Activated CD4-positive, alpha-beta memory T cell treated with anti-CD3 and anti-CD28 coated beads, Interleukin-2, amount 10 ng/mL, durations not matched to agents 7 days and 5 days (primary cell): ENCODE measurements at places on chromosomes 4 and X.

DNA sequence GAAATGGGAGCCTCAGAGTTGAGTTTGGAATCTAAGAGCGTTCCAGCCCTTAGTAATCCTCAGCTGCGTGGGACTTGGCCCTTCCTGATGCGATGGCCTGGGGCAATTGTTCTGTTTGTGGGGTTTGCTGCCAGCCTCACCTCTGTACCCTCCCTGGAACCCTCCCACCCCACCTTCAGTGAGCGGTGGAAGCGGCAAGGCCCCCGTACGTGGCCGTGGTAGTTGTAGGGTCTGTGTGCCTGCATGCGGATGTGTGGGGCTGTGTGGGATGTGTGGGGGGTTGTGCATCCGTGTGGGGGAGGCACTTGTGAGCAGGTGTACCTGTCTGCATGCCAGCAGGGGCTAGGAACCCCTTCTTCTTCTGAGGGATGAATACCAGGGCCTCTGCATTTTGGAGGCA is 65.4 kb upstream of the ADRA2C start:
- peaks cover 3% of the 10 kb centered on the region for H3K27me3 ChIP-seq
- no peaks in the 10 kb centered on the region for H3K4me1 ChIP-seq
- no peak overlapping the region for H3K4me3 ChIP-seq
- H3K27ac ChIP-seq: no peak overlapping the region

GRCh38 chrX:72526534-72527508 is 45.8 kb downstream of the HDAC8 start:
- peaks cover 21% of the 10 kb centered on the region for H3K4me1 ChIP-seq
- no peak overlapping the region for H3K27ac ChIP-seq
- no peaks in the 10 kb centered on the region for H3K27me3 ChIP-seq
- peaks cover 15% of the 10 kb centered on the region for H3K36me3 ChIP-seq

DNA sequence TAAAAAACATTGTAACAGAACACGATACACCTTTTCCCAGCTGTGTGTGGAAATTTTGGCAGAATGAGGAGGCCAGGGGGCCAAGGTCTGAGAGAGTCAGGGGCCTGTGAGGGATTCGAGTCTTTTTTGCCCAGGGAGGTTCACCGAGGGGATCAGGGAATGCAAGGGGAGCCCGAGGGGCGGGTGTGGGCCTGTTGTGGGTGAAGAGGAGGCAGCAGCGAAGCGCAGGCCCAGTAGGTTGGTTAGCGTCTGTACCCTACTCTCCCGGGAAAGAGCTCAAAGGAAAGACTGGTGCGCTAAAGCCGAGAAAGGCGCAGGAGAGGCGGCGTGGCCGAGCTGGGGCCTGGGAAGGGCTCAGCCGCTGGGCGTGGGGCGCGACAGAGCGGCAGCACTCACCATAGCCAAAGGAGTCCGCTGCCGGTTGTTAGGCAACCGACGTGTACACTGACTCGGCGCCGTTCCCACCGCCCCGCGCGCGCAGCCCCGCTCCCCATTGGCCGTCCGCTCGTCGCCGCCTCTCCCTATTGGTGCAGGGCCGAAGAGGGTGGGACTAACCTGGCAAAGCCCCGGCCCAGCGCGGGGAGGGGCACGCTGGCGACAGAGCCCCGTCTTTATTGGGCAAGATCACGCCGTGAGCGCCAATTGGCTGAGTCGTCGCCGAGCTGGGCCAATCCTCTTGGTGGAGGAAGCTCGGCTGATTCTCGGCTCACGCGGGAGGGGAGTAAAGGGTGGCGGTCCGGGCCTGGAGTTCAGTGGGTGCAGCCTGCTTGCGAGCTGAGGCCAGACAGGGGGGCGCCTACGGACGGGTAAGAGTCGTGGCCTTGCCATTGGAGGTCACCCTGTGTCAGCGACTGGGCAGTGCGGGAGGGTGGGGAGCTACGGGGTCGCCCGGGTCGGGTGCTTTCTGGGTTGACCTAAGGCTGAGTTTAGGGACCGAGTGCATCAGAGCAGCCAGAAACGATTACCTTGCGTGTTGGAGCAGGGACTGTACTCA is at the start of the genes CETN2 and NSDHL:
CETN2 (minus strand) TSS at position 446 of the 994 bp plus-strand sequence; CDS start at position 399, 47 bp downstream.
NSDHL (plus strand) TSS at position 752 of the 994 bp plus-strand sequence. CDS start 15,262 bp downstream, outside the sequence.
- peak; percentile 95 for DNase-seq
- peak within 1 kb of the TSS; percentile 74 for H3K27ac ChIP-seq
- H3K36me3 ChIP-seq: peaks cover 19% of the 10 kb centered on the region
- no peaks in the 10 kb centered on the region for H3K27me3 ChIP-seq
- H3K4me1 ChIP-seq: peaks cover 22% of the 10 kb centered on the region

DNA sequence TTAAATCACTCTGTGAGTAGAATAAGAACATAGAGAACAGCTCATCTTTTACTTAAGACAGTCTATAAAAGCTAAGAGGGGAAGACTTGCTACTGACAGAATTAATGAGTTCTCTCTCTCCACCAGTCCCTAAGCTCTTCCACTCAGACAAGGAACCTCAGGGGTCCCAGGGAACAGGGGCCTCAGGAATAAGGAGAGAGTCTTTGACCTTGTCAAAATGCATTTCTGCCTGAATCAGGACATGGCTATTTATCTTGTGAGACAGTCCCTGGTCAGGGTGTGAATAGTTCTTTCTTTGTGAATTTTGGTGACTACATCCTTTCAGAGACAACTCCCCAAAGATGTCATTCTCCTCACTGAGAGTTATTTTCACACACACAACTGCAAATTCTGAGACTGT is 218.7 kb upstream of the HS3ST1 start:
- no peaks in the 10 kb centered on the region for H3K36me3 ChIP-seq
- DNase-seq: no peak
- no peak overlapping the region for H3K27ac ChIP-seq
- no peak overlapping the region for H3K4me3 ChIP-seq
- H3K4me1 ChIP-seq: no peaks in the 10 kb centered on the region
- peaks cover 4% of the 10 kb centered on the region for H3K27me3 ChIP-seq

GRCh38 chr4:80492761-80493160 is 157.2 kb downstream of the CFAP299 start:
- no peak overlapping the region for H3K4me3 ChIP-seq
- DNase-seq: peak; percentile 75
- H3K27me3 ChIP-seq: no peaks in the 10 kb centered on the region
- H3K36me3 ChIP-seq: peaks cover 20% of the 10 kb centered on the region
- H3K4me1 ChIP-seq: peaks cover 25% of the 10 kb centered on the region

- no peak overlapping the region for H3K27ac ChIP-seq
- no peaks in the 10 kb centered on the region for H3K36me3 ChIP-seq
- H3K4me3 ChIP-seq: no peak overlapping the region
Measured at GRCh38 chrX:124497386-124497785, 151.0 kb downstream of the SH2D1A start.

DNA sequence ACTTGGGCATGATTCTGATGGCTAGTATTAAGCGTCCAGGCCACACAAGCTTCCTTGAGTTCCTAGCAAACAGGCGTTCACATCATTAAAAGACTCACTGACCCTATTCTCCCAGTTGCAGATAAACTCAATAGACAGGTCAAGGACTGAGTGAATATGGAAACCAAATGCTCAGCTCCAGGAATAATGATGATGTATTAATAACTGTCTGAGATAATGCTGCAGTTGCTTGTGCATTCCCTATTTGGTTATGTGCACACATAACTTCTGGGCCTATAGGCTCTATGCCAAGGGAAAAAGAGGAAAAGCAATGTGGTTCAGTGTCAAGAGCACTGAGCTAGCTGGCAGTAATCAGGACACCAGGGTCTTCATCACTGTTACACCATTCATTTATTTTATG is 3.5 kb downstream of the RAB9B start:
- peaks cover 7% of the 10 kb centered on the region for H3K27me3 ChIP-seq
- no peak overlapping the region for H3K27ac ChIP-seq
- no peak overlapping the region for H3K4me3 ChIP-seq
- H3K36me3 ChIP-seq: no peaks in the 10 kb centered on the region
- no peak for DNase-seq

GRCh38 chr4:82626251-82626868 is 64.6 kb upstream of the TMEM150C start:
- no peaks in the 10 kb centered on the region for H3K4me1 ChIP-seq
- H3K27me3 ChIP-seq: no peaks in the 10 kb centered on the region
- H3K4me3 ChIP-seq: no peak overlapping the region
- no peaks in the 10 kb centered on the region for H3K36me3 ChIP-seq
- DNase-seq: no peak

- peaks cover 70% of the 10 kb centered on the region for H3K36me3 ChIP-seq
- peak overlapping the region; percentile 70 for H3K4me3 ChIP-seq
- H3K4me1 ChIP-seq: peaks cover 42% of the 10 kb centered on the region
- H3K27me3 ChIP-seq: no peaks in the 10 kb centered on the region
Measured at GRCh38 chr4:4269856-4270255, 20.1 kb downstream of the LYAR start.

- no peak for DNase-seq
- no peak overlapping the region for H3K27ac ChIP-seq
- no peak overlapping the region for H3K4me3 ChIP-seq
- H3K36me3 ChIP-seq: peaks cover 4% of the 10 kb centered on the region
Measured at GRCh38 chrX:78665342-78665741, 6.2 kb upstream of the RTL3 start.

DNA sequence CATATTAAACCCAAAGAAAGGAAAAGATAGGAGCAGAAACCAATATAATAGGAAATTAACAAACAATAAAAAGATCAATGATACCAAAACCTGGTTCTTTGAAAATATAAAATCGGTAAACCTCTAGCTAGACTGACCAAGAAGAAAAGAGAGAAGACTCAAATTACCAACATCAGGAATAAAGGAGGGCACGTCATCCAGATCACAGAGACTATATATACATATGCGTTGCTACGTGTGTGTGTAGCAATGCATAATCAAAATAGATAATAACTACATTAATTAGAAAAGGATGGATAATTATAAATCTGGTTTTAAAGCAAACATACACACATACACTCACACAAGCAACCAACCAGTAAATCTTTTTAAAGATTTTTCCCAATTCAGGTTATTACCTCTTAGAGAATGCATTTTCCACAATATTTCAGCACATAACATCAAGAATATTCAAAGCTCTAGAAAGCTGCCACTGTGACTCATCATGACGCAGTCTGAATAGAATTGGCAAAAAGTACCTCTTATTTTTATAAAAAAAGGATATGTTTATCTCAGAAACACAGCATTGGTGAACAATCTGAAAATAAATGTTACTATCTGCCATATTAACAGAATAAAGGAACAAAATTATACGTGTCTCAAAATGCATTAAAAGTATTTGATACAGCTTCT is 41.4 kb upstream of the USP9X start:
- H3K4me3 ChIP-seq: no peak overlapping the region
- no peaks in the 10 kb centered on the region for H3K36me3 ChIP-seq
- H3K27me3 ChIP-seq: peaks cover 2% of the 10 kb centered on the region
- no peak overlapping the region for H3K27ac ChIP-seq

- no peak overlapping the region for H3K4me3 ChIP-seq
- no peaks in the 10 kb centered on the region for H3K27me3 ChIP-seq
- no peak overlapping the region for H3K27ac ChIP-seq
- no peak for DNase-seq
- H3K36me3 ChIP-seq: no peaks in the 10 kb centered on the region
Measured at GRCh38 chrX:111467896-111468295, 43.5 kb upstream of the SERTM2 start.

GRCh38 chr4:113759696-113760093 is 1.8 kb downstream of the CAMK2D start:
- H3K4me3 ChIP-seq: peak overlapping the region; percentile 83
- peaks cover 47% of the 10 kb centered on the region for H3K4me1 ChIP-seq
- no peaks in the 10 kb centered on the region for H3K27me3 ChIP-seq
- DNase-seq: no peak
- peak overlapping the region; percentile 100 for H3K27ac ChIP-seq

- no peak overlapping the region for H3K27ac ChIP-seq
- H3K36me3 ChIP-seq: peaks cover 6% of the 10 kb centered on the region
- peaks cover 8% of the 10 kb centered on the region for H3K4me1 ChIP-seq
- H3K4me3 ChIP-seq: no peak overlapping the region
- no peaks in the 10 kb centered on the region for H3K27me3 ChIP-seq
Measured at GRCh38 chrX:46648660-46649059, 75.1 kb downstream of the CHST7 start.

GRCh38 chrX:87846956-87847355 is 329.4 kb downstream of the KLHL4 start:
- DNase-seq: no peak
- H3K36me3 ChIP-seq: no peaks in the 10 kb centered on the region
- H3K27ac ChIP-seq: no peak overlapping the region

- H3K27ac ChIP-seq: no peak overlapping the region
- no peaks in the 10 kb centered on the region for H3K36me3 ChIP-seq
- DNase-seq: no peak
- H3K4me1 ChIP-seq: peaks cover 11% of the 10 kb centered on the region
- no peaks in the 10 kb centered on the region for H3K27me3 ChIP-seq
- no peak overlapping the region for H3K4me3 ChIP-seq
Measured at GRCh38 chrX:65643531-65644052, 23.9 kb upstream of the MSN start.

GRCh38 chrX:2549876-2550275 is 49.1 kb upstream of the DHRSX start:
- no peak for DNase-seq
- no peak overlapping the region for H3K27ac ChIP-seq
- no peaks in the 10 kb centered on the region for H3K27me3 ChIP-seq
- H3K36me3 ChIP-seq: no peaks in the 10 kb centered on the region
- H3K4me1 ChIP-seq: no peaks in the 10 kb centered on the region

DNA sequence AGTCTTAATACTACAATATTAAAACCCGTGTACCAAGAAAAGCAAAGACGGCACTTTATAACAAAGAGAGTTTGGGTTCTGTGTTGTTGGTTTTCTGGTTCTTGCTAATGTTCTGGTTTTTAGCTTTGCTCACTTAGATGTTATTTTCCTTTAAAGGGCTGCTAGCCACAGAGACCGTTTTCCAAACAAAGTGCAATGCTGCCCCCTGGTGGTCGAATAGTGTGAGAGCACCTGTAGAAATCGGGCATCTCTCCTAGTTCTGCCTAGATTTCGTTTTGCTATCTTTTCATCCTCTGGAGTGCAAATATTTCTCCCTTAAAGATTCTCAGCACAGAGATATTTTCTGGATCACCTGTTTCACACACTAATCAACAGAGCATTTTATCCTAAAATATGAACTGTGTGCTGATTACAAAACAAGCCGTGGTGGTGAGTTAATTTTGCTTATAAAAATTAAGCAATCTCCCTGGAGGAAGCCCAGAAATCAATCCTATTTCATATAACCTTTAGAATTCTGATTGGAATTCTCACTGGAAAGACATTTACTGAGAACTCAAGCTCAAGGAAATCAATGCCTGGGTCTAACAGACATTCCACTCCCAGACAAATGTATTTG is 334.5 kb upstream of the NOCT start:
- no peaks in the 10 kb centered on the region for H3K4me1 ChIP-seq
- DNase-seq: peak; percentile 71
- H3K27ac ChIP-seq: no peak overlapping the region
- no peaks in the 10 kb centered on the region for H3K36me3 ChIP-seq

GRCh38 chr4:125444166-125444565 is 129.4 kb downstream of the FAT4 start:
- no peaks in the 10 kb centered on the region for H3K4me1 ChIP-seq
- DNase-seq: no peak
- H3K27me3 ChIP-seq: no peaks in the 10 kb centered on the region
- H3K36me3 ChIP-seq: no peaks in the 10 kb centered on the region

DNA sequence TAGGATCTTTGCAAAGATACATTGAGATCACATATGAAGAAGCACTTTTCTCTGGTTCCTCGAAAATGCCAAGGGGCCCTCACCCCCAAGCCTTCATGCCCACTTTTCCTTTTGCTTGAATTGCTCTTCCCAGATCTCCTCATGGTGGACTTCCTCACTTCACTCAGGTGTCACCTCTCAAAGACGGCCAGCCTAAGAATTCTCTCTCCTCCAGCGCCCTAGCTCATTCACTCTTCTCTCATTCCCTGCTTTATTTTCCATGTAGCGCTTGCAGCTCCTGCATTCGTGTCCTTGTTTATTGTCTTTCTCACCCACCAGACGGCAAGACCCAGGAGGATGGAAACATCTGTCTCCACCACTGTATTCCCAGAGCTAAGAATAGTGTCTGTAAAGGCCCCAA is 32.9 kb downstream of the CCKAR start:
- no peaks in the 10 kb centered on the region for H3K36me3 ChIP-seq
- H3K27ac ChIP-seq: no peak overlapping the region
- peaks cover 16% of the 10 kb centered on the region for H3K4me1 ChIP-seq
- peaks cover 3% of the 10 kb centered on the region for H3K27me3 ChIP-seq
